ENCODE measurements at places on chromosomes 7 and 10.

GRCh38 chr7:54260941-54261371 is 281.2 kb upstream of the VSTM2A start:
- DNase-seq = no peak

DNA sequence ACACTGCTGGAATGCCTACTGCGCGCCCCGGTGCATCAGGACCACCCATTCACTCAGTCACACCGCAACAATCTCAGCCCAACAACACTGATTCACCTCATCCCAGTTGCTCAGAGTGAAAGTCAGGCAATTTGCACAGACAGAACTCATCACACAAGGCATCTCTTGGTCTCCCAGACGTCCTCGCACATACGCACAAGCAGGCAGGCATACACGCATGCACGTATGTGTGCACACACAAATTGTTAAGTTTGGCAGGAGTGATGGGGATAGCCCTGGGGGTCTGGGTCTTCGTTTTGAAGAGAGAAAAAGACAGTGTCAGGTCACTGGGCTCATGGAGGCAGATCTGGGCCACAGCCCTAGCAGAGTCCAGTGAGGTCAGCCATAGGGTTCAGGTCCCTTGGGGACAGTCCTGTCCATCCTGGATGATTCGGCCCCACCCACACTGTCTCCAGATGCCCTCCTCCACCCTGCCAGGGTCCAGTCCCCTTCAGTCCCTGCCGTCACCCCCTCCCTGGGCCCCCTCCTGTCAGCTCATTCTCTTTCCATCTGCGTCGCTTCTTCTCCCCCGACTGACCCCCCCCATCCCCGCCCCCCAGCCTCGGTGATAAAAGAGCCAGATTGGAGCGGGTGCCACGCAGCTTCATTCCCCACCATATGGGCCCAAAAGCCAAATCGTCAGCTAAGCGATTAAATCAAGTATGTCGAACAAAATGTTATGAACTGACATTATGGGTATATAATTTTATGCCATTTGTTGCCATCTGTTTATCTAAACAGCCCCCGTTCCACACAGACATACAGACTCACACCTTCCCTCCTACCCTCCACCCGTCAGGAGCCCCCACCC is 48.5 kb upstream of the SLF2 start:
- no peak for DNase-seq

DNA sequence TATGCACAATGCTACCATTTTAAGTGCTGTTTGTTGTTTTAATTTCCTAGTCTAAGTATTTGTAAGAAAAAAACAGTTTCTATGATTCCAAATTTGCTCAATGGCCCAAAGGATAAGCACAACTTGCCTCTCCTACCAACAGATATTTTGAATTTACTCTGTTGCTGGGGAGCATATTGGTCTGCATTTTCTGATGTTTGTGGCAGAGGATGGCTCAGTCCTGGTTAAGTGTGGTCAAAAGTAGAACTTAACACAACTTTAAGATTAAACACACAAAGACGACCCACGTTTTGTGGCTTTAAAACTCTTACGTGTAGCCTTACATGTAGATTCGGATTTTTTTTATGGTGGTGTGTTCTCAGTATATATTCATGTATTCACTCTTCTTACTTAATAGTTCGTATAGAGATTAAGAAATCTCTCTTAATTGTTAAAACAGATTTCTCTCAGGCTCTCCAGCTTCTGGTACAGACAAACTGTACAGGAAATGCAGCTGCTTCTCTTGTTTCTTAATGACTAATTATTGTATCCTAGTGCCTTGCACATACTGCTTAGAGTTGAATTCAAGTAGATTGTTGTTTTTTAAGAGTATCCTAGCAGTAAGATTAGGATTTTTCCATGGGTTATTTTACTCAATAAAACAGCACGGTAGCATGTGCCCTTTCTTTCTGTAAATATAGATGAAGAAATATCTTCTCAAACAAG is 86.2 kb downstream of the GPR85 start:
- no peak for DNase-seq

- DNase-seq = peak; percentile 69
Observed at GRCh38 chr10:16809074-16809718, 8.0 kb downstream of the RSU1 start.

GRCh38 chr10:36003031-36003600 is 361.0 kb upstream of the FZD8 start:
- DNase-seq = no peak

GRCh38 chr7:1853986-1854865 is 184.1 kb downstream of the ELFN1 start:
- DNase-seq = no peak

- DNase-seq = no peak
Observed at GRCh38 chr7:139054101-139054500, 18.3 kb upstream of the ZC3HAV1L start.

DNA sequence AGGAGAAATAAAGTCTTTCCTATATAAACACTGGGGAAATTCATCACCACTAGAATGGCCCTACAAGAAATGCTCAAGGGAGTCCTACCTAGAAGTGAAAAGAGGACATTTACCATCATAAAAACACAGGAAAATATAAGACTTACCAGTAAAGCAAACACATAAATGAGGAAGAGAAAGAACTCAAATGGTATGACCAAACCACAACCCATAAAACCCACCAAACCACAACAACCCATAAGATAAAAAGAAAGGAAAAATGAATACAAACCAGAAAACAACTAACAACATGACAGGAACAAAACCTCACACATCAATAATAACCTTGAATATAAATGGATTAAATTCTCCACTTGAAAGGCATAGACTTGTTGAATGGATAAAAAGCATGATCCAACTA is 71.9 kb upstream of the DIP2C start:
- DNase-seq = no peak

DNA sequence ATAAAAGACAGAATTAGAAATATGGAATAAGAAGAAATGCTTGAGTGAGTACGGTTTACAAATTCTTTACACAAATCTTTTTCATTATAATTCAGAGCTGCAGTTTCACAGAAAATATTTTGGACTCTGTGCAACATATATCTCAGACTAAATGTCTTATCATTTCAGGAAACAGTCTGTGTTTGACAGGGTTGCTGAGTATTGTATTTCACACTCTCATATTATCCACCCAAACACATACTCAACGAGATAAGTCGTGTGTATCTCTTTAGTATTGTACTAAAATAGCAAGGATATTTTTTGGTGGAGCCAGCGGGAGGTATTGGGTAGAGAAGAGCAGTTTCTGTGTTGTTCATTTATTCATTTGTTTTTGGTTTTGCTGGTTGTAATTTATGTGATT is 39.0 kb upstream of the SLC39A12 start:
- no peak for DNase-seq

DNA sequence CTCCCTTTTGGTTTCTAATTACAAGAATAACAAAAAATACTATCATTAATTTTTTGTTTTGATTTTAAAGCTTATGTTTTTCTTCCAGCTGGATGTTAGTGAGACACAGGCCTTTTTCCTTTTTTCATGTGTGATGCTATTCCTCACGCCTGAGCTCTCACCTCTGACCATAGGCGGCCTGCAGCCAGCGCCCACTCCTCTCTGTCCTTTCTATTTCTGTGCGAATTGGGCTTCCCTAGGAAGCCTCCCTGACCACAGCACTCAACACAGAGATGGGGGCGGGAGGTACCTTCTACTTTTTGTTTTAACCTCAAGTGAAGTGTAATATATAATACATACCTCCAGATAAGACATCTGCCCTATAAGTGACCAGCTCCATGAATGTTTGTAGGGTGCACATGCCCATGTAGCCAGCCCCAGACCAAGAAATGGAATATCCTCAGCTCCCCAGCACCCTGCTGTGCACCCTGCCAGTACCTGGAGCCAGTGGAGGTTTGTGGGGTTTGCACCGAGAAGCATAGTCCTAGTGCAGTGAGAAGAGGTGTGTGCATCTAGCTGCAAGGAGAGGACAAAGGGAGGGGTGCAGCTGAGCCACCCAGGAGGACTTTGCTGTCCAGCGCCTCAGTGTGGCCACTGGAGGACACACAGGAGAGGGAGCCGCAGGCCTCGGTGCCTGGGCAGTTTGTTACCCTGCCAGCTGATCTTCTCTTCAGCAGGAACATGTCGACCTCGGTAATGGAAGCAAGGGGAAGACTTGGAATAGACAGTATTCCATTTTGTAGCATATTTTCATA is 38.5 kb downstream of the BNIP3 start:
- DNase-seq = peak; percentile 33

DNA sequence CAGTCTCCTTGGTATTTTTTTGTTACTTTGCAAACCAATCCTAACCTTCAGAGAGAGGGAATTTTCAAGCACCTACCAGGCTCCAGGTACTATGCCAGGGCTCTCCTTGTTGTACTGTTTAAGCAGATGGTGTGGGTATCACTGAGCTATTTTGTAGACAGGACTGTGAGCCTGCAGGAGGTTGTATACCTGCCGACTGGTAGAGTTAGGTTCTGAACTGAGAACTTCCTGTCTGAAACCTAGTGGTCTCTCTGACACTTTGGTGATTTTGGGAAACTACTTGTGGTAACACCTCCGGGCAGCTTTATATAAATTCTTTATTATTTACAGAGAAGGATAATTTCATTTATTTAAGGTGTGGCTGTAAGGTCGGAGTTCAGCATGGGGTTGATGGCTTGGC is 4.6 kb downstream of the ZNF853 start:
- DNase-seq = no peak

GRCh38 chr7:4650433-4651047 is 31.6 kb upstream of the FOXK1 start:
- no peak for DNase-seq

DNA sequence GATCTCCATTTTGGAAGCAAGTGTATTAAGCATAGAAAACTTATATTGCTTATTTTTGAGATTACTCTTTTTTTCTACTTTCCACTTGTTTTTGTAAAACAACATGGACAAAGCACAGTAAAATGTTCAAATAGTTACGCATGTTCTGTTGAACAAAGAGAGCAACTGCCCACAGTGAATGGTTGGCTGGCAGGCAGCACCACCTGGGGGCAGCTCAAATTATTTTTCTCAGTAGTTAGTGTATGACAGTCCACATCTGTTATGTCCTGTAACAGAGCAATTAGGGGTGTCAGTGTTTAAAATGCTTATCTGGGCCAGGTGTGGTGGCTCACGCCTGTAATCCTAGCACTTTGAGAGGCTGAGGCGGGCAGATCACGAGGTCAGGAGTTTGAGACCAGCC is 46.1 kb upstream of the CACUL1 start:
- DNase-seq = no peak

GRCh38 chr10:116723428-116724281 is 18.7 kb downstream of the HSPA12A start:
- DNase-seq = peak; percentile 65

GRCh38 chr7:2280424-2280823 is 33.8 kb downstream of the SNX8 start:
- no peak for DNase-seq

- no peak for DNase-seq
Observed at GRCh38 chr10:18044976-18045720, 93.4 kb downstream of the SLC39A12 start.

DNA sequence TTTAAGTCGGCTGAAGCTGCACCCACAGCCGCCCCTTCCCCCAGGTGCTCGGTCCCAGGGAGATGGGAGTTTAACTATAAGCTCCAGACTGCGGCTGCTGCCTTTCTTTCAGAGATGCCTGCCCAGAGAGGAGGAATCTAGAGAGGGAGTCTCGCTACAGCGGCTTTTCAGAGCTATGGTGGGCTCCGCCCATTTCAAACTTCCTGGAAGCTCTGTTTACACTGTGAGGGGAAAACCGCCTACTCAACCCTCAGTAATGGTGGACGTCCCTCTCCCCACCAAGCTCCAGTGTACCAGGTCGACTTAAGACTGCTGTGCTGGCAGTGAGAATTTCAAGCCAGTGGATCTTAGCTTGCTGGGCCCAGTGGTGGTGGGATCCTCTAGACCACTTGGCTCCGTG is 135.4 kb downstream of the CXCL12 start:
- no peak for DNase-seq

- DNase-seq = no peak
Observed at GRCh38 chr10:68047122-68047521, 28.0 kb downstream of the HERC4 start.
